ENCODE measurements at places on chromosomes 5 and 9.

- no peak for DNase-seq
Measured at GRCh38 chr5:132057498-132058255, 2.8 kb upstream of the IL3 start.

DNA sequence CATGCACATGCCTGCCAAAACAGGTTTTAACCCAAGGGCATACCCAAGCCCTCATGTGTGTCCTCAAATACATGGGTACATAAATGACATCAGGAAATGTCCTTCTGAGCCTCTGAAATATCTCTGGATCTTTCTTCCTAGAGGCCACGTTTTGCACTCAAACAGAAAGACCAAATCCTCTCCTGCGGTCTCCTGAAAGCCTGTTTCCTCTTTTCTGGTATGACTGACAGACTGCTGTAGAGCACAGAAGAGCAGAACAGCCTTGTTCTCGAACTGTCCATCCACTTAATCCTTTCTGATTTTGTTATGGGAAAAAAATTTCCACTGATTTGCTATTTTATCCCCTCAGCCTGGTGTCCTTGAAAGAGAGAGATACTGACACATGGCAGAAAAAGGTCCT, 107.2 kb downstream of the ASTN2 start:
- no peak for DNase-seq

- peak; percentile 1 for DNase-seq
Measured at GRCh38 chr9:93864032-93864431, 91.1 kb downstream of the BARX1 start.

DNA sequence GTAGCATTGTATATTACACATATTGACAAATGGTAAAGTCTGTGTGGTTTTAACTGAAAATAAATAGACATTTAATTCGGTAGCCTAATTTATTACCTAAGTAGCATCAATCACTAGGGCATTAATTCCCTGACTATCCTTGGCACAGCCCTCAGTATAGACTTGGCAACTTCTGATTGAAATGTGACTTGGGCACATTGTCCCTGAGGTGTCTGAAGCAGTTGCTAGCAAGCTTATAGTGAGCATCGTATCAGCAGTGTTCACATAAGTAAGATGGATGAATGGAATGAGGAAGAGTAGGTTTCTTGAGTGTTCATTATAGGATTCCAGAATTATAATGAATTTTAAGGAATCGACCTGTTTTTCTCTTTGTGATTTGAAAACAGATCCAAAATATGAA, 16.1 kb downstream of the LURAP1L start:
- DNase-seq: no peak

DNA sequence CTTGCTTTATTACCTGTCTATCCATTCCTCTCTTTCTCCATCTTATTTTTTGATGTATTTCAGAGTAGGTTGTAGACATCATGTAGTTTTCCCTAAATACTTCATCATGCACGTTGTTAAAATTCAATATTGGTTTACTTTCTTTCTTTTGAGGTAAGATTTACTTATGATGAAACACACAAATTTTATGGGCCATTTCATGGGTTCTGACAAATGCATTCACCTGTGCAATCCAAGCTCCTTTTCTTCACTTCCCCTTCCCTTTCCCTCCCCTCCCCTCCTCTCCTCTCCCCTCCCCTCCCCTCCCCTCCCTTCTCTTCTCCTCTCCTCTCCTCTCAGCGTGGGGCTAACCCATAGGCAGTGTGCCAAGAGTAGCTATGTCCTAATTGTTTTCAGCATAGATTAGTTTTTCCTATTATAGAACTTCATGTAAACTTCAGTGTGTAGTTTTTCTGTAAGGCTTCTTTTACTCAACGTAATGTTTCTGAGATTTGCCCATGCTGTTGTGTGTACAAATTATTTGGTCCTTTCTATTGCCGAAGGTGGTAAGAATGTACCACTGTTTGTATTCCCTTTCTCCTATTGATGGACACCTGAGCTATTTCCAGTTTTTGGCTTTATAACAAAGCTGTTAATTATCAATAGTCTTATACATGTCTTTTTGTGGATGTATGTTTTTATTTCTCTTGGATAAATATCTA, 92.9 kb upstream of the CLINT1 start:
- no peak for DNase-seq

DNA sequence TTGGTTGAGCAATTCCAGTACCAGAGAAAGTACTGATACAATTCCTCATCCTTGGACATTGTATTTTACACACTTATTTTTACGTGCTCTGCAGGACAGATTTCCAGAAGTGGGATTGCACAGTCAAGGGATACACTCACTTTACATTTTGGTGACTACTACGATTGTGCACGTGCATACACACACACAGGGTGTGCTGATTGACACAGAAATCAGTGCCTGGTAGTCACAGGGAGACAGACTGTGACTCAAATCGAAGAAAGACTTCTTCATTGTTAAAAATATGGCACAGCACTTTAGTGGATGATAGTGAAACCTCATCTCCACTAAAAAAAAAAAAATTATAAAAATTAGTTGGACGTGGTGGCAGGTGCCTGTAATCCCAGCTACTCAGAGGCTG, 1.5 kb downstream of the GARIN3 start:
- no peak for DNase-seq

DNA sequence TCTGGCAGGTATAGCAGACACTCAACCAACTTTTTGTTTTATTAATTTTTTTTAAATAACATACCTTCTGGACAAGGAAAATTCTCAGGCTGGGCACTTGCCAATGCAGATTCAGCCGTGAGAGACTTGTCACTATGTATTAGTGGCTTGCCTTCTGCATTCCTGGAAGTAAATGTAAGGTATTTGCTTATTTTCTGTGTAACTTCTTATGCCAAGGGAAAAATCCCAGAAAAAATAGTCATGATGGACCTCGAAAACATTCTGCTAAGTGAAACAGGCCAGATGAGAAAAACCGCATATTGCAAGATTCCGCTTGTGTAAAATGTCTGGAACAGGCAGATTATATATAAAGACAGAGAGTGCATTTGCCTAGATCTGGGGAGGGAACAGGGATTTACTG, 260.3 kb upstream of the DAPK1 start:
- peak; percentile 10 for DNase-seq
